NCI-H1694 (cell line): ENCODE measurements at places on chromosomes 13 and 19.

- DNase-seq, result no peak
Observed at GRCh38 chr19:50759886-50760285, 10.4 kb upstream of the GPR32 start.

- DNase-seq, result no peak
Observed at GRCh38 chr13:25679159-25679558, 307.4 kb downstream of the ATP8A2 start.

GRCh38 chr13:67101730-67102467 is 128.2 kb downstream of the PCDH9 start:
- DNase-seq, result no peak

DNA sequence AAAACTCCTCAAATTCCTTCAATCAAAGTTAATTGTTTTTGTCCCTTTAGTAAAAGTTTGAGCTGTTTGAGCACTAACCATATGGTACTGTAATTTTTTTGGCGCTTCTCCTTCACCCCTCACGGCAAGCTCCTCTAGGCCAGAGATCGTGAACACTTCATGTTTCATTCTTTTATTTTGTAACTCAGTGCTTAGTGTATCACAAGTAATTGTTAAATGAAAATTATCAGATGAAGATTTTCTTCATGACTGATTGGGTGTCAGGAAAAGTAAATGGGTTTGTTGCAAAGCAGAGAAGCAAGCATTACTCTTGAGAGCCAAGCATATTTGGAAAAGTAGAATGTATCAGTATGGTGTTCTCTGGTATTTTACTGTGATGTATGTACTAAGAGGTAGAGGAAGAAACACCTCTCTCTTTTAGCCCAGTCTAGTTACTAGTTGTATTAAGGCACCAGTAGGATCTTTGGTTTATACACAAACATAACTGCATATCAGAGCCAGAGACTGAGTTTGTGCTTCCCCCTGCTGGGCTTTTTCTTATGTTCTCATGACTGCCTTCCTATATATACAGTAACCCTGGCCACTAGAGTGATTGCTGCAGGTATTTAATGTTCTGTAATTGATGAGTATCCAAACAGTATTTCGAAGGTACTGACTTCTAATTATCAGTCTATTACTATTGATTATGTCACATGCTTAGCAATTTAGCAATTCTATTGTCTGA is 202.3 kb upstream of the KLHL1 start:
- DNase-seq, result peak; percentile 28

DNA sequence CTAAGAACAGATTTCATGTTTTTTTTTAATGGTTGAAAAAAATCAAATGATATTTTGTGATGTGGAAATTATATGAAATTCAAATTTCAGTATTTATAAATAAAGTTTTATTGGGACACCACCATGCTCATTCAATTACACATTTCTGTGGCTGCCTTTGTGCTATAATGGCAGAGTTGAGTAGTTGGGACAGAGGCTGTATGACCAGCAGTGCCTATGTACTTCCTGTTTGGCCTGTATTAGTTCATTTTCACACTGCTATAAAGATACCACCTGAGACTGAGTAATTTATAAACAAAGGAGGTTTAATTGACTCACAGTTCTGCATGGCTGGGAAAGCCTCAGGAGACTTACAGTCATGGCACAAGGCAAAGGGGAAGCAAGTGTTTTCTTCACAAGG is 33.6 kb downstream of the AKAP11 start:
- no peak for DNase-seq

- no peak for DNase-seq
Observed at GRCh38 chr19:35704218-35704617, at the start of gene ZBTB32. Gene ZBTB32 (plus strand): TSS chr19:35704558. CDS start chr19:35714627, 10,069 bp downstream.

DNA sequence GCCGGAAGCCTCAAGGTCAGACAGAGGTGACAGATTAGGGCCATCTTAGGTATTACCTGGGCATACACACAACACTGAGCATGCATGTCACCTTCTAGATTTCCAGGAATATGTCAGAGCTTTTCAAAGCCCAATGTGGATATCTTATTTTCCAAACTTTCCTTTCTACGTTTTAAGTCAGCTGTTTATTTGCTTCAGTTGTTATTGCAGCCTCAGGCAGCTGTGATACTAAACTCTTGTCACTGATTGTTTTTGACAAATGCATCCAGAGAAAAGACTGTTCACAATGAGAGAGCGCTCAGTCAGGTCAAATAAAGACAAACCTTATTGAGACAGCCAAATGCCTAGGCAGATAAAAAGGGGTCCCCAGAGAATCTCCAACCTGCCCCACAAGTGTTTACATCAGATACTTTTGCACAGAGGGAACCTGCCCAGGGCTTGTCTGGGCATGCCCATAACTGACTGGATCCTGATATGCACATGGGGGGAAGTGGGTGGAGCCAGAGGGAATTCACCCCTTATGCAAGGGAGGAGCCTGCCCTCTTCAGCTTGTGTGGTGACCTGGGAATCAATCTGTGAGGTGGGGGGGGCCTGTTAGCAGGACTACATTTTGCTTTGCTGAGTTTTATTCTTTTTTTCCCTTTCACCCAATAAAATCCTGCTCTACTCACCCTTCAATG is 28.5 kb downstream of the MED4 start:
- no peak for DNase-seq
